Fibroblast of skin of scalp (primary cell): ENCODE measurements at places on chromosomes 1 and 21.

DNA sequence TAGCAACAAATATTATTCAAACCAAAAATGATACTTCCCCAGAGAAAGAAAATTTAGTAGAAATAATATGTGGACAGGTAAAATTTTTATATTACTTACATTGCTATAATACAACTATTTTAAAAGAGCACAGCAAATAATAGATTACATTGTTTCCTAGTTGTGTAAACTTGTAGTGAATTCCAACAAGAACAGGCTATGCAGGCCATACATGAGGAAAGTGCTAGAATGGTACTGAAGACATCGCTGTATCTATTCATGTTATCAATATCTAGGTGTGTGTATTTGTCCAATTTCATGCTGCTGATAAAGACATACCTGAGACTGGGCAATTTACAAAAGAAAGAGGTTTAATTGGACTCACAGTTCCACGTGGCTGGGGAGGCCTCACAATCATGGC lies 47.9 kb upstream of the ADGRL2 start:
- DNase-seq: no peak

GRCh38 chr1:206456577-206457370 lies 13.5 kb upstream of the IKBKE start:
- DNase-seq: peak; percentile 25

DNA sequence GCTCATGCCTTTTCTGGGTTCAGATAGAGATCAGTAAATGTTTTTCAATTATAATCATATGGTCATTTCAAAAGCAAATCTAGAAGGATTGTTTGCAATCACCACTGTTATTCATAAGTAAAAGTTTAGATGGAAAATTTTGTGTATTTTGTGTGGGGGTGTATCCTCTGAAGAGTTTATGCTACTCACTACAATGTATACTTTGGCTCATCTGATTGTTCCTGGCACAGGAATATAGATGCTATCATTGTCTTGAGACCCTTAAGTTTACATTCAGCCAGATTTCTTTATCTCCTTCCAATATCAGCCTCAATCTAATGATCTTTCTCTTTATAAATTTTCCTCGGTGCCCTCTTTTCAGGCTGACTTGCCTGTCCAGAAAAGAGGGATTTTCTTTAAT lies 33.0 kb downstream of the ADAMTS1 start:
- DNase-seq: no peak

DNA sequence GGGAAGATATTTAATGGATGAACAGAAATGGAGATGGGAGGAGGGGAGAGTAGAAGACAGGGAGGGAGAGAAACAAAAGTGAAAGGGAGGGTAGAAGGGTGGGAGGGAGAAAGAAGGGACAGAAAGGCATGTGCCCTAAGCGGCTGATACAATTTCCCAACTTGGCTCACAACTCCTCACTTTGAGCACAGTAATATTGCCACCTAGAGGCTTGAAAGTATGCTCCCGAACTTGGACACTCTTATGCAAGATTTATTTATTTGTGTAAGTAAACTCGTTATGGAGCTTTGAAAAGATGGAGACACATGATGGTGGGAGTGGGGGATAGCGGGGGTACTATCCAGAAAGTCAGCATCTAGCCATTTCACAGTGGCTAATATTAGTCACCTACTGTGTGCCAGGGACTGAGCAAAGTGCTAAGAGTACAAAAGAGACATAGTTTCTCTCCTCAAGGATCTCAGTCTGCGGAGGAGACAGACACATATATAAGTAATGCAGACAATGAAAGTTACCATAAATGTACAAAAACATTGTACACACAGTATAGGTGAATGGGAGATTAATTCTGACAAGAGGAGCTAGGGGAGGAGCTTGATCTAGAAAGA lies 189.7 kb downstream of the SEC16B start:
- DNase-seq: peak; percentile 49

- no peak for DNase-seq
Measured at GRCh38 chr1:112905395-112906149, 50.4 kb downstream of the SLC16A1 start.

- no peak for DNase-seq
Measured at GRCh38 chr1:3677484-3677883, 25.2 kb downstream of the TP73 start.

- DNase-seq: no peak
Measured at GRCh38 chr1:153649137-153649862, 9.2 kb upstream of the SNAPIN start.

GRCh38 chr1:60802884-60803283 lies 279.5 kb upstream of the NFIA start:
- DNase-seq: no peak

DNA sequence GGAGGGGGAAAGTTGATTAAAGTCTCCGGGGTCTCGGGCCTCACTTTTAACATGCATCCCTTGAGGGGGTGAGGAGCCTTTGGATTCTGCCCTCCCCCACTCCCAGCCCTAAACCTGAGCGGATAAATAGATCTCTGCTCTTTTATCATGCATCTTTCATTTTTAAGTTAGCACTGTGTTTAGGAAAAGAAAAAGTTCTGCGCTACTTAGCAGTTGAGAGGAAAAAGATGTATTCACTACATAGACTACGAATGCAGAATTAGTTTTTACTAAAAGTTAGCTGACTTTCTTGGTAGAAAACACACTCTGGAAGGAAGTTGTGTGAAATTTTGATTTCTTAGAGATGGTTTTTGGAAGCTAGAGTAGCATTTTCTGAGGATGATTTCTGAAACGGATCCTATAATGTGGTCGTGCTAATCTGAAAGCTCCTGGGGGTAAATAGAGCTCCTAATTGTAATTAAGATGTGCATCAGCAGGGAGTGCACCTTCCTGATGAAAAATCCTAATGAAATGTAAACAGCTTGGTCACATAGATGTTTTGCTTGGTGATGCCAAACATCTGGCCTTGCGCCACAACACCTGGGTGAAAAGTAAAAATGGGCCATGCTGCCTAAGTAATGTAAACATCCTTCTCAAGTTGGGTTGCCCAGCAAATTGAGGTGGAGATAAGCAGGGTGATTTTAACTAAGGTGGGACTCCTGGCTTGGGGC lies 1.8 kb downstream of the ROR1 start:
- no peak for DNase-seq

GRCh38 chr1:62494137-62494536 lies 57.3 kb downstream of the USP1 start:
- no peak for DNase-seq

- DNase-seq: no peak
Measured at GRCh38 chr1:115545096-115545720, 96.6 kb upstream of the VANGL1 start.

DNA sequence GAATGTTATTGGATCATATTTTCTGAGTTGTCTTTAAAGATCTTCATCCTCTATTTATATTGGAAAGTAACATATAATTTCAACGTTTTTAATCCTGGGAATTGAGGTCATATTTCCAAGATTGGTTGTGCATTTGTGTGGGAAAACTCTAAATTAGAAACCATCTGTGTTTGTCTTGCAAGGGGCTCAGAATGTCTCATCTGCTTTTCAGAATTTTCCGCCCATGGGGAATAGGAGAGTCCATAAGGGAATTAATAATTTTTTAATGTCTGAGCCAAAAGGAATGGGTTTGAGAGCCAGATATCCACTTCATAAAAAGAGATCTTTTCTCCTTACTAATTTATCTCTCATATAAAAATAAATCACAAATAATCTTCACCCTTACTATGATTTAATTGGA lies 84.8 kb upstream of the MAP1LC3C start:
- no peak for DNase-seq

GRCh38 chr1:209741193-209741592 lies 14.7 kb upstream of the TRAF3IP3 start:
- DNase-seq: no peak

- DNase-seq: no peak
Measured at GRCh38 chr1:186511761-186512637, 51.1 kb upstream of the PDC start.

- DNase-seq: no peak
Measured at GRCh38 chr21:44617071-44617501, 5.2 kb downstream of the KRTAP10-8 start.
